ENCODE measurements at places on chromosomes 3 and 15. TPM values are rescaled to one million over a fixed set of nuclear protein-coding genes. Genes with fewer than 3 reads are reported as not detected.

The C15orf62 gene
- total RNA-seq: not detected

The NECTIN3 gene
- 27.6 TPM for total RNA-seq

The GOLGA6B gene
- not detected for total RNA-seq

The SMCO1 gene
- not detected for total RNA-seq

The PCYT1A gene
- 29.3 TPM for total RNA-seq

The TMIE gene
- total RNA-seq: 0.13 TPM

The RETNLB gene
- not detected for total RNA-seq

The A4GNT gene
- not detected for total RNA-seq

The SEMA7A gene
- total RNA-seq: 1.7 TPM

The FAM131A gene
- 10.4 TPM for total RNA-seq

The LHFPL4 gene
- 0.41 TPM for total RNA-seq

The DCLK3 gene
- total RNA-seq: not detected

The SOX14 gene
- not detected for total RNA-seq

The SPESP1 gene
- total RNA-seq: not detected

The ACKR4 gene
- total RNA-seq: not detected

The RGMA gene
- total RNA-seq: 0.56 TPM

The TTC23 gene
- 11.6 TPM for total RNA-seq

The ZDHHC23 gene
- total RNA-seq: 3.5 TPM

The MESP1 gene
- 1.7 TPM for total RNA-seq

The SLC9A9 gene
- total RNA-seq: 0.31 TPM

The NOX5 gene
- 0.30 TPM for total RNA-seq

The SLC9C1 gene
- not detected for total RNA-seq

The SPATA12 gene
- 0.62 TPM for total RNA-seq

Data from A549 treated with Mapracorat at 1 μM for 4 hours (cell line).